Stimulated activated CD8-positive, alpha-beta memory T cell treated with anti-CD3 and anti-CD28 coated beads, Interleukin-4, amount 100 ng/mL, for 24 hours (primary cell): ENCODE measurements at places on chromosomes 7 and 10.

GRCh38 chr10:49055221-49055849, 60.0 kb downstream of the VSTM4 start:
- DNase-seq = no peak

DNA sequence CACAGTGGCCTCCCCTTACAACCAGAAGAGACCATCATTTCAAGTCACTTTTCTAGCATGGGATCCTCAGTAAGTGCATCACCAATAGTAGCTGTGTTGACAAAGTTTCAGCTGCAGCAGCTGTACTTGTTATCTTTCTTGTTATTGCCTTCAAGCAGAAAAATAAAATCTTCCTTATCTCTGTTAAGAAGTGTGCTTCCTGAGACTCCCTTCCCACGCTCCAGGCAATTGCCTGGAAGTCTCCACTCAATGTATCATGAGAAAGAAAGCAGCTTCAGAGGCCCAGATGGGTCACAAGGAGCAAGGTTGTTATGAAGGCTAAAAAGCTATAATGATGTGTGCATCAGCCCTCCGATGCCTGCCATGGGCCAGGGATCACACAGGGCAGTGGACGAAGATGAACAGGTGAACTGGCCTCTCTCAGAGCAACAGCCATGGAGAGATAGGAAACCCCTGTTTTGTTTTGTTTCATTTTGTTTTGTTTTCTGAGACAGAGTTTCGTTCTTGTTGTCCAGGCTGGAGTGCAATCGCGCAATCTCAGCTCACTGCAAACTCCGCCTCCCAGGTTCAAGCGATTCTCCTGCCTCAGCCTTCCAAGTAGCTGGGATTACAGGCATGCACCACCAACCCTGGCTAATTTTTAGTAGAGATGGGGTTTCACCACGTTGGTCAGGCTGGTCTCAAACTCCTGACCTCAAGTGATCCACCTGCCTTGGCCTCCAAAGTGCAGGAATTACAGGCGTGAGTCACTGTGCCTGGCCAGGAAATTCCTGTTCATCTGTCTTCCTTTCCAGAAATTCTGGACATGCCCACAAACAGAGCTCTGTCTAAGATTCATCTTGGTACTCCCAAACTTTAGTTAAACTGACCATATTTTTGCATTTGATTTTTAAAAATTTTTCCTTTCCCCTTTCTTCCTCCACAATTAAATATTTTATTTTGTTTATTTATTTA, 340.5 kb downstream of the TNS3 start:
- no peak for DNase-seq

- no peak for DNase-seq
Measured at GRCh38 chr10:132512052-132512442, 25.5 kb upstream of the INPP5A start.

GRCh38 chr7:126656165-126656564, 596.6 kb downstream of the GRM8 start:
- DNase-seq = no peak

DNA sequence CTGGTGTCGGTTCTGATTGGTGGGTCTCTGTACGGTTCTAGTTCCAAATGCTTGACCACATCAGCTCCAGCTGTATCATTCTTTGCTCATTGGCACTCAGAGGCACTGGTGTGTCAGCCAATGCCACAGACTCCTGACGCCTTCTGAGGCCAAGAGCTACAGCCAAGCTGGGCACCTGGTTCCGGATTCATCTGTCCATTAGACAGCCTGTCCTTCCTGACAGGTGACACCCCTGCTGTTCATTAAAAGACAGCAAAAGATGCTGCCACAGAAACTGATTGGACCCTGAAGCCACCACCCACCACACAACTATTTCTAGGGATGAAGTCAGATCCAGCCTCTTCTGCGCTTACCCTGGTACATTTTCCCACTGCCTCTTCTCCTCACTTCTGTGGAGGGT, 35.6 kb downstream of the COL13A1 start:
- no peak for DNase-seq

DNA sequence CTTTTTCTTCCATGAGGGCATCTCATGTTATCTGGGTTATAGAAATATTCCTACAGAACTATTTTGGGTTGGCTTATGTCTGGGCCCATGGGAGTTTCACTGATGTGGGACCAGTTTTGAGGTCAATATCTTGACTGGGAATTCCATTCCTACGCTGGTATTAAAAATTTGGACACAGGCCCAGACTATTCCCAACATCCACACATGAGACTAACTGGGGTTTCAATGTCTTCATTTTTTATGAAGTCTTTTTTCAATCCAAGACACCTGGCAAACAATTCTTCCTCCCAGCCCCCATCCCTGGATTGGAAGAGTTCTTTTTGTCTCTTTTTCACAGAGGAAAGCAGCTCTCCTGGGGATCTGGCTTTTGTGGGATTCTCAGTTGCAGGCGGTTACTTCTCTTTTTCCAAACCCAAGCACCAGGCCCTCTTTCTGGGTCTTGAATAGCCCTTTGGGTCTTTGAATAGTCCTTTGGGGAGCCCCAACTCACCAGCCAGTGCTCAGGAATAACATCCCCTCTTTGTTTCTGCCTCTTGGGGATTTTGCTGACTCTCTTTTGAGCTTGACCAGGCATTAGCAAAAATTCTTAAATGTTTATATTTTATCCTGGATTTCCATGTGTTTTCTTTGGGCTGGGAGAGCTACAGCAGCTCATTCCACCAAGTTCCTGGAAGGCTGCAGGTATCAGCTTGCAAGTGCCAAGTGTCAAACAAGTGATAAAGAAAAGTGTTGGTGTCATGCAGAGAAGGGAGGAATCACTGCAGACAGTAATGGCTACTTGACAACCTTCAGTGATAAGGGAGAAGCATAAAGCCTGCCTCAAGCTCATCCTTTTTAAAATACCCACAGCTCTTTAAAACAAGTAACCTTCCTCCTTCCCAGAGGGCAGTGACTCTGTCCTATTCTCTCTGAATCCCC, 234.3 kb downstream of the ADAM12 start:
- no peak for DNase-seq

GRCh38 chr10:3806603-3807002, 21.6 kb upstream of the KLF6 start:
- DNase-seq = no peak

GRCh38 chr10:30188101-30188500, 128.7 kb upstream of the JCAD start:
- DNase-seq = no peak

GRCh38 chr7:35261476-35262285, 7.8 kb upstream of the TBX20 start:
- no peak for DNase-seq

DNA sequence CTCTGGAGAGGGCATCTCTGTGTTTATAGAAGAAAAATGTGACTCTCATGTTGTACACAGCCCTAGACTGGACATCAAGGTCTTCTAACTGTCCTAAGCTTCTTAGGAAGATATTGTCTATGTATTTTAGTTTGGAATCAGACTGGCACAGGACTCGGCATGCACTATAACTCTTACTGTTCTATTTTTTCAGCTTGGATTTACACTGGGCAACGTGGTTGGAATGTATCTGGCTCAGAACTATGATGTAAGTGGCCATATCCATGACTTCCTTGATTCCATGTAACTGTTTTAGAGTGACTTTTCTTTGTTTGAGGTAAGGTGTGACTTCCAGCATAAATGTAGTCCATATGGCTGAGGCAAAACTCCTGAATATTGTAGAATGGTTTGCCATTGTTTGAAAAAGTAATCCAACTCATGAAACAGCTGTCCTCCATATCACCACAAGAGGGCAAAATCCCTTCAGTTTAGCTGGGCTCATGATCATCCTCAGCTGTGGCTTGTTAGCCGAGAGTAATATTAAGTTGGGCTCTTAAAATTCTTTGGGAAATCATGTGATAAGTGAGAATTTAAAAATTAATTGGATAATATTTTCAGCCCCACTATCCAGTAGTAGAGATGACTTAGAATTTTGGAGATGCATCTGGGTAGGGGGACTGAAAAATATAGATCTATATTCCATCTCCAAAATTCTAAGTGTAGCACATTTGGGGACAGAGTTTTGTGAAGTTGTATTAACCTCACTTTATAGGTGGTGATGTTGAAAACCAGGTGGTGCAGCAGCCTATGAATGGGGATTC, 10.4 kb downstream of the STMP1 start:
- DNase-seq = no peak

GRCh38 chr10:70298393-70298792, 14.6 kb upstream of the NPFFR1 start:
- no peak for DNase-seq

DNA sequence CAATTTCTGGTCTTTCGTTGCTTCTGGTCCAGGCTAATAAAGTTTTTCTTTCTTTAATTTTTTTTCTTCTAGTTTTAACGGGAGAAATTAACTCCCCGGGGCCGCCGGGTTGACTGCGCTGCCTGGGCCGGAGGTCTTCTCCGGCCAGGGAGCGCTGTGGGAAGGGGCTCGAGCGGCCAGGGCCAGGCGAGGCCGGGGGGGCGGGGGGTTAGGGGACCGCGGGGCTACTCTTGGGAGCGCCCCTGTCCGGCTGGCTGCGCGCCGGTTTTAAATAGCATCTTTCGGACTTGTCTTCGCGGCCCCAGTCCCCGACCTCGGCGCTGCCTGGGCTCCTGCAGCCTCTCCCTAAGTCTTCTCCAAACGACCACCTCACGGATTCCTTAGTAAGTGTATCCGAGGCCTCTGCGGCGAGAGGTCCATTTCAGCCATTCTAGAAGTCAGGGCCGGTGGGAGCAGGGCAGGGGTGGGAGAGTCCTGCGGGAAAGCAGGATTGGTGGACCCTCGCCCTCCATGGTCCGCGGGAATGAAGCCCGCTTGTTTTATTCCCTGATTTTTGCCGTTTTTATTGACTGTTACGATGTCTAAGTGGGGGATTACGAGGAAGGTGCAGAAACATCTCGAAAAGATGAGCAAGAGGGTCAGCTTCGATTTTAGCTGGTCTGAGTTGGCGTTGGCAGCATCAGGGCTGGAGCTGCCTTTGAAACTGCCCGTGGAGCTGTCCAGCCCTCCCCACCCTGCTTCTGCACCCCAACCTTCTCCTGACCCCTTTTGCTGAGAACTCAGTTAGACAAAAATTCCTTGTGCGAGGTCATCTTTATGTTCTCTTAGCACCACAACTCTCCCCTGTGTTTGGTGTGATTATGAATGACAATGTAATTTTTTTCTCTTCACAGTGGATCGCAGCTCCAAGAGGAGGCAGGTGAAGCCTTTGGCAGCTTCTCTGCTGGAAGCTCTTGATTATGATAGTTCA, 555 bp downstream of the PHF14 start:
- peak; percentile 7 for DNase-seq

GRCh38 chr10:32650246-32650655, 204.3 kb downstream of the CCDC7 start:
- no peak for DNase-seq

GRCh38 chr7:155798673-155799439, 13.4 kb downstream of the SHH start:
- no peak for DNase-seq

- no peak for DNase-seq
Measured at GRCh38 chr7:90173127-90173844, 19.0 kb downstream of the STEAP1 start.

DNA sequence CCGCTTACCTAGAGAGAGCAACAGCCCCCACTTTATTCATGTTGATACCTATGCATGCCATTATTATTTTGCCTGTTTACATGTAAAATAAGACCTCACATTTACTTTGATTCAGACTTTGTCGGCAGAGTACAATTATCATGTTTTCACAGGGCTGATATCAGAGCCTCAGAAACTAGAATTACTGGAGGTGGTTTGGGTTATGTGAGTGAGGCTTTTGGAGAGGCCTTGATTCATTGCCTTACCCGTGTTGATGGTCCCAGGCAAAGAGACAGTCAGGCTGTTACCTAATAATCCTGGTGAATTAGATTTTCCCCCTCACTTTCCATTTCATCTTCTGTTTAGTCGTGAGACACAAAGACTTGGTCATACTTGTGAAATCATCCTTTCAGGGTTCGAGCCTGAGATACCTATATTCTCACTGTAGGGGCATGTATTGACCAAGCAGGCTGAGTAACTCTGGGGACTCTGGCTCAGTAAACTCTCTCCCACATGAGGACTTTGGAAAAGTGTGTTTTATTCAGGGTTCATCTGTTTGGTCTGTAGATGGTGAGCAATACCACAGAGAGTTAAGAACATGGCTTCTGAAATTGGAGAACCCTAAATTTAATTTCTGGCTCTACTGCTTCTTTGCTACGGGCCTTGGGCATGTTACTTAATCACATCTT, 150.9 kb downstream of the CELF2 start:
- DNase-seq = no peak

- no peak for DNase-seq
Measured at GRCh38 chr7:15459018-15459615, 102.7 kb downstream of the AGMO start.

- no peak for DNase-seq
Measured at GRCh38 chr7:64951250-64951848, 39.5 kb downstream of the ZNF117 start.

GRCh38 chr10:46541017-46541661, 15.3 kb downstream of the GPRIN2 start:
- no peak for DNase-seq

- no peak for DNase-seq
Measured at GRCh38 chr10:102597131-102597991, 46.9 kb upstream of the TRIM8 start.

DNA sequence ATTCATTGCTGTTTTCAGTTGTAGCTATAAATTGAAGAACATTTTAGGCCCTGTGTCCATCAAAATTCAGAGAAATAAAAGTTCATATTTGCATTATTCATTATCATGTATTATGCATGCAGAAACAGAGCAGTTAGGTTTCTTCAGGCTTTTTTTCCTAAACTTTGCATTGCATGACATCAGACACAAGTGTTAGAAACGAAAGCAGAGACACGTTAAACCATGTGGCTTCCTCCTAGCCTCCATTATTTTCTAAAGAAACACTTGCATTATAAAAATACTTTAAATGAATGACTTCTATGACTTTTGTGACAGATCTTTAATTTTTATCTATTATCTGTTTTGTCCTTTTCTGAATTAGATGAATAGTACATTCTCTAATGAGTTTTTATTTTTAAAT, 8.8 kb upstream of the EBLN1 start:
- no peak for DNase-seq

DNA sequence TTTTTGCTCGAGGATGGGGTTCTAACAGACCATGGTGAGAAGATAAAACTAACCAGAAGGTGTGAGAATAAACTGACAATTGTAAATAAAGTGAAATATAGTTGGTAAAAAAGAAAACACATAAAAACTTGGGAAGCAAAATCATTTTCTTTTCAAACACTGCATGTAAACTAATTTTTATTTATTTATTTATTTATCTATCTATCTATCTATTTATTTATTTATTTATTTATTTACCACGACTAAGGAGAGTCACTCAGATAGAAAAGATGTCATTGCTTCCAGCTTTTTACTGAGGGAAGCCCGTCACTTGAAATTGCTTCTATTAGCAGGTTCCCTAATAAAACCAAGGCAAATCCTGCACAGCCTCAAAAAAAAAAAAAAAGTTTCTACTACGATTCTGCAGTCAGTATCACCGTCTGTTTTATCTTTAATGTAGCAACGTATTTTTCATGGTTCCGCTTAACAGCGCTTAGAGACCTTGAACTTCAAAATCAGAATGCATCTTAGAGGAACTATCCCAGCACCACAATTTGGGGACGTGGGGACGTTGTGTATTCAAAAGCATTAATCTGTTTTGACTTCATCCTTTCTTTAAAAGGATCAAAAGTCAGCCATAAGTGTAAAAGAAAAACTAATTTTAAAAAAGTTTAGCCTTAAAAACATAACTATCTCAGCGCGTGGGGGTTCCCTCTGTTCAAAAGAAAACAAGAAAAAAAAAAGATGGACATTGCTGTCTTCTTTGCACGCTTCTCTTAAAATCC, 33.3 kb upstream of the EBLN1 start:
- DNase-seq = no peak
